ENCODE measurements at places on chromosomes 7 and 10.

DNA sequence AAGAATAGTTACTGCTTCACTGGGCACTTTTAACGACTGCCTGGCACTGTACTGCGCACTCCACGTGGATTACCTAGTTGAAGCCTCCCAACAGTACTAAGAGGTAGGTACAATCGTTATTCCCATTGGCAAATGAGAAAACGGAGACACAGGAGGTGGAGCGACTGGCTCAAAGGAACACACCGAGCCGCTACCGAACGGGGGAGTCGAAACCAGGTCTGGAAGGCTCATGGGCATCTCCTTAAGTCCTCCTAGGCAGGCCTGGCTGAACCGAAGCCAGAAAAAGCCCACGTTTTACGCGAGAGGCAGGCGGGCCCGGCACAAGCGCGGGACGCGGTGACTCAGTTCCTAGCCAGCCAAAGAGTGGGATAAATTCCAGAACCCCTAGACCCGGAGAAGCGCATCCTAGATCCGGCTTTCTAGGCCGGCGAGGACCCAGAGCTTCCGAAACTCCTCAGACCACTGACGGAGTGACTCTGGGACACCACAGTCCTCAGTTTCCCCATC lies 472 bp downstream of the PDAP1 start:
- DNase-seq = no peak

DNA sequence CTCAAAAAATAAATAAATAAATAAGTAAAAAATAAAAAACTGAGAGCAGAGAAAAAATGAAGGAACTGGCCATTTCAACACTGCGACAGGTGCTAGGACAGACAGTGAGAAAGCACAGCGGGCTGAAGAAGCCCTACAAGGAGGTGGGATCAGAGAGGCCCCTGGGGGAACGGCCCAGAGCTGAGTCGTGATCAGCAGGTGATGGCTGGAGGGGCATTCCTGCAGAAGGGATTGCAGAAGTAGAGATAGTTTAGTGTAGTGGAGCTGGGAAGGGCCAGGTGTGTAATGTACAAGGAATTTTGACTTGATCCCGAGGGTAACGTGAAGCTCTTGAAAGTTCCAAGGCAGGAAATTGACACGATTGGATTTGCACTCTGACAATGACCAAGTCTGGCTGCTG lies 112.1 kb downstream of the CUL2 start:
- DNase-seq = no peak

DNA sequence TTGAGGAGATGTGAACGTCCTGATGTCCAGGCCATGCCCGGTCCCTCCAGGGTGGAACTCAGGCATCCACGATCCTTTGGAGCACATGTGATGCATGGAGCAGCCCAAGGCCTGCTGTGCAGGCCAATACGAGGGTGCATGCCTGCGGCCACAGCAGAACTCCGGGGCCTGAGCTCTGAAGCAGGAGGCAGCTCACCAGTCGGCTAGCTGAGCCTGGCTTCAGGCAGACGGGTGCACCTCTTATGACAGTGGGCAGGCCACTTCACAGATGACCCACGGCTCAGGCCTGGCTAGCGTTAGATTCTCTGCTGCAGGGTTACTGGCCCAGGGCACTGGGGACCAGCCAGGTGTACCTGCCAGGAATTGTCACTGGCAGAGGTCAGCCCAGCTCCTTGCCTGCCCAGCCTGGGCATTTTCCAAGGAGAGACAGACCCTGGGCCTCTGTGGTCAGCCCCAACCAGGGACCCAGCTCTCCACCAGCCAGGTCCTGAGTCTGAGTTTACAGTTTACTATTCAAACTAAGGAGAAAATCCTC lies 29.6 kb upstream of the INPP5A start:
- DNase-seq = no peak

- no peak for DNase-seq
Observed at GRCh38 chr7:81367326-81367931, 402.4 kb downstream of the HGF start.

- no peak for DNase-seq
Observed at GRCh38 chr10:117262291-117262902, 21.5 kb downstream of the SLC18A2 start.

DNA sequence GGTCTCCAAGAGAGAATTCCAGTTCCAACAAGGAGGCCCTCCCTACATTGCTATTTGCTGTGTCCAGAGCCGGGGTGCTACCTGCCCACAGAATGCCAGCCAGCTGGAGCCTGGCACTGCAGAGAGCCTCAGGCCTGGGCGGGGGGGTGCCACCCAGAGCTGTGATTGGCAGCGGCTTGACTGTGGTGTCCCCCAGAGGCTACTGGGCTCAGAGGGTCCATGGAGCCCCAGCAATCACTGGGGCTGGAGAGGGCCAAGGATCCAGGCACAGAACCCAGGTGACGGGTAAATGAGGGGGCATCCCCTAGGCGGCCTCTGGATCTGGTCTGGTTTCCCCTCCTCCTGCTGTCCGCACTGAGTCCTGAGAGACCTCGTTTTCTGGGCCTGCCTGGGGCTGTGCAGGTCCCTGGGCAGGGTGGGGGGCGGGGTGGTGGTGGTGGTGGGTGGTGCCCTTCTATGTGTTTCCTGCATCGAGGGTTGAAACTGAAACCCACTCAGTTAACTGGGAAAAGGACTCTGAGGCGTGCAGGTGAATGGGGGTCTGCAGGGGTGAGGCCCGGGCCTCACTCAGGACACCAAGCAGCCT lies 12.6 kb downstream of the DPYSL4 start:
- DNase-seq = no peak

DNA sequence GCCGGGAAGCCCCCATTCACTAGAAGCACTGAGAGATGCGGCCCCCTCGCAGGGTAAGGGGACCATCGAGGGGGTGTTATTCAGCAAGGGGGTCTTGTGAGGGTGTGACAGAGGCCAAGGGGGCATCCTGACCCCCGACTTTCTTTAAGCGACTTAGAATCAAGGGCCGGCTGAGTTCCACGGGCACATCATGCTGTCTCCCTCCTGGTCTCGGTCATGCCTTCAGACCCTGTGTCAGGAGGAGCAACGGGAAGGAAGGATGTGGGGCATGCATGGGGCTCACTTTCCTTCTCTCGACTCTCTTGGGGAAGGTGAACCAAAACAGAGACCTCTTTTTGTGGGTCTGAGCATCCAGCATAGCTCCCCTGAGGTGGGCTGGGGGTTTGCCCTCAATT lies 2.5 kb downstream of the ACSL5 start:
- no peak for DNase-seq

GRCh38 chr7:44275957-44276570 lies 49.3 kb downstream of the CAMK2B start:
- no peak for DNase-seq

Measured in DMS153 (cell line).